Activated CD4-positive, alpha-beta T cell treated with anti-CD3 and anti-CD28 coated beads, Interleukin-2, Interleukin-4, amounts not matched to agents 100 ng/mL and 50 ng/mL, durations not matched to agents 16 hours and 8 hours (primary cell): ENCODE measurements at places on chromosomes 4 and X.

DNA sequence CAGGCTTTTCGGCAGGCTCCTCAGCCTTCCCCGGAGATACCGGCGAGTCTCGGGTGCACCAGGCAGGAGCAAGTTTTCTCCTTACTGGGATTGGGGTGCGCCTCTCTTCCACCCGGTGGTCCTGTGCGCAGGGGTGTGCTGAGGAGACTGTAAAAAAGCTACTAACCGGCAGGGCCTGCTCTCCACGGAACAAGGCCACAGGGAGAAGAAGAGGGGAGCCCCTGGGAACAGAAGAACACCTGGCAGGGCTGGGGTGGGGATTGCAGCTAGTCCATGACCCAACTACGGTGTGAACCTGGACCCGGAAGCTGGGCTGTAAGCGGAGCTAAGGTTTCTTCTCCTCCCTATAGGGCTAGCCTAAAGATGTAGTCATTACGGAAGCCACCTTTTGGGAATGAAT is 17.7 kb upstream of the ZIC3 start:
- no peak for DNase-seq

GRCh38 chrX:42714981-42715700 is 62.8 kb downstream of the PPP1R2C start:
- DNase-seq = peak; percentile 6

DNA sequence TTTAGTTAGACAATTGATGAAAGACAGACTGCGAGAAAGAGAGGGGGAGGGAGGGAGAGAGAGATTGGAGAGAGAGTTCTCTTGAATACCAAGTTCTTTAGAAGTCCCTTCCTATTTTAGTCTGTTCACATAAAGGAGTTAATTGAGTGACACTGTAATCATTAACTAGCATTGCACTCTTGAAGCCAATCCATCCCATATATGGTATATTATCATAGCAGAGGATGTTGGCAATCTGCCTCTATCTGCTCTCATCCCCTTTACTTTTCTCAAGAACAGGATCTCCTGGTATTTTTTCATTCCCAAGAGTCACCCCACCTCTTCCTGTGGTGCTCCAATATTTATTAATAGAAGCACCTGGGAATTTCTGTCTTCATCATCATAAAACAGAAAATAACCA is 959.6 kb upstream of the NDST4 start:
- DNase-seq = no peak

DNA sequence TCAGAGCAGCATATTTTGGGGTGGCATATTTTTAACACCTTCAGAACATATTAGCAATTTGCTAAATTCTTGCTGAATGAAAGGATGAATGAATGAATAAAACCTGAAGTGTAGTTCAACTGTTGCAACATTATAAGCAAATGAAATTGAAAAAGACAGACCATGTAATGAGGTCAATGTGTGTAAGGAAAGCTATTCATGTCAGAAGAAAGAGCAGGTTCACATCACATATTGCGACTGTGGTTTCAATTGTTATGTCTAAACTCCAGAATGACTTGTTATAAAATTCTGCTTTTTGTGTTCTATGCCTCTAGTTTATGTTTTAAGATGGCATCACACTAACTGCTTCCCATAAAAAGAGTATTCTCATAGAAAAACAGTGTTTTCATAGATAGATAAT is 32.9 kb upstream of the DSPP start:
- no peak for DNase-seq

- DNase-seq = no peak
Measured at GRCh38 chr4:150990250-150990649, 24.8 kb downstream of the LRBA start.

DNA sequence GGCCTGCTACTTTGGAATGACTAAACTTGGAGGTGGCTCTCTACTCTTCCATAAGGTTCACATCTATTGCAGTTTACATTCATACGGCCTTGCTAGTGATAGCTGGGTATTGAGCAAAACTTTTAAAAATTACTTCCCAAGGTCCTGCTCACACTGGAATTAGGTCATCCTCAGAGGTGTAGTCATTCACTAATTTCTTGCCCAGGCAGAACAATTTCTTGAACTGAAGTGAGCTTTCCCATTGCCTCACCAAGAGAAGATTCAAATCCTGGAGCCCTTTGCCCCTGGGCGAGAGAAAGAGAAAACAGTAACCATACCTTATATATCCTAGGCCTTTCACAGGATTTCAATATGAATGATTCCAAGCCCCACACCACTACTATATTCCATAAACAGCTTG is 109.2 kb downstream of the GUCY2F start:
- no peak for DNase-seq

GRCh38 chr4:166391501-166391900 is 518.5 kb downstream of the TLL1 start:
- no peak for DNase-seq

- DNase-seq = no peak
Measured at GRCh38 chrX:10900585-10901289, 210.4 kb upstream of the HCCS start.
